ENCODE measurements at places on chromosomes 4 and X.

DNA sequence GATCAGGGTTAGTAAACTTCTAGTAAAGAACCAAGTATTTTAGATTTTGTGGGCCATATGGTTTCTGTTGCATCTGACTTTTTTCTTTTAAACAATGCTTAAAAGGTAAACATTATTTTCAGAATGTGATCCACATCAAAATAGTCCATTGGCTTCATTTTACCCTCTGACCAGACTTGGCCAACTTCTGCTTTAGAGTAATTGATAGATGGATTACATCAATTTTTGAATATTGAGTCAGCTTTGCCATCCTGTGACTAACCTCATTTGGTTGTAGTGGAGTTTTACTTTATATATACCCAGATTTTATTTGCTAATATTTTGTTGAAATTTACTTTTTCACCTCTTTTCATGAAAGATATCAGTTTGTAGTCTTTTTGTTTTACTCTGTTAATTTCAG, 559.8 kb downstream of the TLL1 start:
- DNase-seq, result no peak

DNA sequence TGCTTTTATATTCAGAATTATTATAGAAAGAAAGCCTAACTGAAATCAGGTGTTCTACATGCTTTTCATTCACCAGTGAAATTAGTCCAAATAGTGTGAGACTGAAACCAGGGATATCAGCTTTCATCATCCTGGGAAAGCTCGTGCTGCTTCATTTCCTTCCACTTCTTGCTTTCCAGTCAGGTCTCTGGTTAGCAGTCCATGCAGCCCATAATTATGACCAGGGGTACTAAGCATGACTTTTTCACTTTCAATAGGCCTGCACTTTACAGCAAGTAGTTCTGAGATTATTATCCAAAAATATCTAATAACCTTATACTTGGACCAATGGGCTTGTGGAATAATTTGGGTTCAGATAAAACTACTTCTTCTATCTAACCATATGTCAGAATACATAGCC, 673.2 kb upstream of the MAGEB2 start:
- no peak for DNase-seq

DNA sequence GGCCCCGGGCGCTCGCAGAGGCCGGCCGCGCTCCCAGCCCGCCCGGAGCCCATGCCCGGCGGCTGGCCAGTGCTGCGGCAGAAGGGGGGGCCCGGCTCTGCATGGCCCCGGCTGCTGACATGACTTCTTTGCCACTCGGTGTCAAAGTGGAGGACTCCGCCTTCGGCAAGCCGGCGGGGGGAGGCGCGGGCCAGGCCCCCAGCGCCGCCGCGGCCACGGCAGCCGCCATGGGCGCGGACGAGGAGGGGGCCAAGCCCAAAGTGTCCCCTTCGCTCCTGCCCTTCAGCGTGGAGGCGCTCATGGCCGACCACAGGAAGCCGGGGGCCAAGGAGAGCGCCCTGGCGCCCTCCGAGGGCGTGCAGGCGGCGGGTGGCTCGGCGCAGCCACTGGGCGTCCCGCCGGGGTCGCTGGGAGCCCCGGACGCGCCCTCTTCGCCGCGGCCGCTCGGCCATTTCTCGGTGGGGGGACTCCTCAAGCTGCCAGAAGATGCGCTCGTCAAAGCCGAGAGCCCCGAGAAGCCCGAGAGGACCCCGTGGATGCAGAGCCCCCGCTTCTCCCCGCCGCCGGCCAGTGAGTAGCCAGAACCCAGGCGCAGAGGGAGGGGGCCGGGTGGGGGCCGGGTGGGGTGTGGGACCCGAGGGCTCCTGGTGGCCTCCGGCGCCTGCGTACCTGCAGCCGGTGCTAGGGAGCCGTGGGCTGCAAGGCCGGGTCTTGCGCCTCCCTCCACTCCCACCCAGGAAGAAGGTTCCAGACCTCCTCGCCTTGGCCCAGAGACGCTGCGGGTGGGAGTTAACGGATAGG, 534 bp downstream of the MSX1 start:
- DNase-seq, result no peak

DNA sequence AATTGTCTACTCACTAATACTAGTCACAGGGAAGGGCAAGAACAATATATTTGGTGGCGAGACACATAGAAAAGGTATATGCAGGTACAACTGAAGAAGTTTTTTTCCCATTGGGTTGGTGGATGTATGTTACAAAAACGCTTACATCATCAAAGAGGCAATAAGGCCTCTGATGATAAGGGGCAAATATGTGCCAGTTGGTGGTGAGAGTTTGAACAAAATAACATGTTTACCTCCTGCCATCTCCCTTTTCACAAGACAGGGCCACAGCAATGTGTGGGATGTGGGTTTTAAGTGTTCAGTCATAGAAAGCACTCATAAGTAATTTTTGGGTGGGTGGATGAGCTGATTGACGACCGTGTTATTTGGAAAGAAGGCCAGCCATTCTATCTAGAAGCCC, 41.7 kb downstream of the PAGE2 start:
- no peak for DNase-seq

DNA sequence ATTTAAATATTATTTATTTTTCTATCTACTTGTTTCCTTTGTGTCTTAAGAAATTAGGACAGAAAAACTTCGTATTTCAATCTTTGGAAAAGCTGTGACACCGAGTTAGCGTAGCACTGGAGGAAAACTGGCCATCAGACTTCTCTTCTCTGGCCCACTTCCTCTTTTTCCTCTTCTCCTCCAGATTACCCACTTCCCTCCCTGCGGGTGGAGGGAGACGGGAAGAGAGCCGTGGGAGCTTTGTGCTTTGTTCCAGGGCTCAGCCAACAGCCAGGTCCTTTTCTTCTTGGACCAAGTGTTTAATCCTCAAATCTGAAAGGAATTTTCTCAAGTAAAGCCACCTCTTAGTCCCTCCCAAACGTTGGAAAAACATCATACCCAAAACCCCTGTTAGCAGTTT, 29.7 kb downstream of the OFD1 start:
- no peak for DNase-seq

DNA sequence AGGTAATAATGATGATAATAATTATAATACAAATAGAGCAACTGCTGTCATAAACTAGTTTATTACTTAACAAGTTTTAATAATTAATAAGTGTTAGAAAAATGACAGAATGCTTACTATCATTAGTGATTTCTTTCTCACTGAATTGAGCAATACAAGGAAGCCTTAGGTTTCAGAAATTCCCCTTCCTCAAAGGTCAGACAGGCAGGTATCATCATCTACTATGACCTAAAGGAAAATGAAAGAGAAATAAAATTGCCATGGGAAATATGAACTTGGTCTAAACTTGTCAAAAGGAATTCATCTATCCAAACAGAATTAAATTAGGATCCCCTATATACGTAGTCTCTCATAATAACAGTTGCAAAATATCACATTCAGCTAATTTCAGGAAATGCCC, 56.3 kb upstream of the SLC7A11 start:
- no peak for DNase-seq

- peak; percentile 57 for DNase-seq
Measured at GRCh38 chrX:68511255-68511654, 12.4 kb downstream of the YIPF6 start.

GRCh38 chr4:122010610-122011009, 58.8 kb upstream of the TRPC3 start:
- no peak for DNase-seq

- no peak for DNase-seq
Measured at GRCh38 chr4:137310593-137311490, 221.5 kb downstream of the PCDH18 start.

DNA sequence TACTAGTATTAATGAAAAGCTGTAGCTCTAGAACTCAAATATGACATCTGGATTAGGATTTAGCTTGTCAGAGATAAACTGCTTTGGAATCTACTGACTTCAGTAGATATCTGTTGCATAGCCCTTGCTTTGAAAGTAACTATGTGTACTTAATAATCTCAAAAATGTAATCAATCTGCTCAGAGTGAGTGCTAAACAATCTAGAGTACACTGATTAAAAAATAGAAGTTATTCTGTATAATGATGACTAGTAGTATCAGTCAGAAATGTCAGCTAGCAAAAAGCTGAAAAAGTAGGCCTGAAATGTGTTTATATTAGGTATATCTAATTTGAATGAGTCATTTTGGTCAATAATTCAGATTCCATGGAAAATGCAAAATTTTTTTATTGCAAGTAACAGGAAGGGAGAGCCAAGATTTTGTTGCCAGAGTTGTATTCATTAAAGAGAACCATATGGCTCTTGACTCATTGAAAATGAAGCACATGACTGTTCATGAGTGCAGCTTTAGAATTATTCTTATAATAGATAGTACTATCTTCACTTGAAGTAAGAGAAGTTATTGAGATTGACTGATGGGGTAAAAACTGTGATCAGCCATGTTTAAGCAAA, 20.0 kb downstream of the CLCN3 start:
- DNase-seq, result no peak

- DNase-seq, result no peak
Measured at GRCh38 chr4:113844369-113844768, 82.8 kb upstream of the CAMK2D start.

GRCh38 chr4:151407466-151408379, 1.3 kb upstream of the FHIP1A start:
- DNase-seq, result peak; percentile 44

DNA sequence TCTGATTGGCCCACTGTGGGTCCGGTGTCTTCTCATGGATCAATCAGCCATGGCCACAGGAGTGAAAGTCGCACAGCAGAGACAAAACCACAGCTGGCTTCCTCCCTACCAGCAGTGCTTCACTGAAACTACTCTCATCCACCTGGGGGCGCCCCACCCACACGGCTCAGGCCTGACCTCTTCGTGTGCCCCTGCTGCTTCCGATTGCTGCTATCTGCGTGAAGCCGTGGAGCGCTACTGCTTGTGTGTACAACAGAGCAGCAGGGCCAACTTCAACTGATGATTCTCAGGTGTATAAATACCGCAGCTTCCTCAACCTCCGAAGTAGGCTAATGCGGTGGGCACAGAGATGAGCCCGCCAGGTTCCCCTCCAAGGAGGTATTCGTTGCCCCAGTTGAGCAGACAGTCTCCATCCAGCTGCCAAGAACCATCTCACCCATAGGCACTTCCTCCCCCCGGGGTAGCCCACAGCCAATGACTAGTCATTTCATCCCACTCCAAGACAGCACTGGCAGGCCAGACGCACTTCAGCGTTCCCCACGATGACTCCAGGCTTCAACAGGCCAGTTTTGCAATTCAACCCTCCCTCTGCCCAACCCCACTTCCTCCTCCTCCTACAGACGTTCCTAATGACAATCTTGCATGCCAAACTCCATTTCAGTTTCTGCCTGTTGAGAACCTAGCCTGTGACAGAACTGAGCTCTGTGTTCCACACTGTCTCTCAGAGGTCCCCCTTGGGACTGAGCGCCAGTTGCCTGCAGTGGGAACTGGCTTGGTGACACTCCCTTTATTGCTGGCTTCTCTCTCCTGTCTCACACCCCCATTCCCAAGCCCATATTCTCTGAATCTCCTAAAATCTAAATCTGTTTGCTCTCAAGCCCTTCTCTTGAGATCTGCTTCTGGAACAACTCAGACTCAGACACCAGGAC, 41.3 kb upstream of the ATP6AP2 start:
- peak; percentile 80 for DNase-seq

DNA sequence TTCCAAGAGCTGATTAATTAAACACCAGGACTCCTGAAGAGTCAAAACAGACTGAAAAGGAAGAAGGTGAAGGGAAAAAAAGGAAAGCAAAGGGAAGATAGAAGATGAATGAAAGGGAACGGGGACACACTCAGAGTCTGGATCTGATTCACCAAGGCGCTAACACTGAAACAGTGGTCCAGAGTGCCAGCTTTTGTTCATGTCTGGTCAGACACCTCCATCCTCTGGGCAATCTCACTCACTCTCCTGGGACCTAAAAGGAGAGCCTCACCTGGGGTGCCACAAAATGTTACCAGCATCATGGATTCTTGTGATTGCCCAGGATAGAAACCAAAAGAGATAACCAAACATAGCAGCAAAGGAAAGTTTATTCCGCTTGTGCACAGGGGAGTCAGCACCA, 120.3 kb upstream of the AFF2 start:
- DNase-seq, result no peak

- DNase-seq, result no peak
Measured at GRCh38 chr4:150238591-150238990, 160.3 kb downstream of the DCLK2 start.

DNA sequence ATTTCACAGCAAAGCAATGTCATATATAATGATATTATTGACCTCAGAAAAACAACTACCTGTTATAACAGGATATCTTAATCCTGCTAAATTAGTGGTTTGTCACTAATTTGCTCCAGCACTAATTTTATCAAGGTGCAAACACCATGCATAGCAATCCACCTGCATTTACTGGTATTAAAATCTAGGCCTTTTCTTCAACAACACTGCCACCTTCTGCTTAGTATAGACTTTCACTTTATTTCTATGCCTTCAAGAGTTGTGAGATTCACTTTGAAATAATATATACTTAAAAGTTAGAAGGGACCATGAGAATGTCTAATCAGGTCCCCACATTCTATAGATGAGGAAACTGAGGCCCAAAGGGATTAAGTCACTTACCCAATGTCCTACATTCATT, 82.1 kb upstream of the IQCM start:
- DNase-seq, result no peak

DNA sequence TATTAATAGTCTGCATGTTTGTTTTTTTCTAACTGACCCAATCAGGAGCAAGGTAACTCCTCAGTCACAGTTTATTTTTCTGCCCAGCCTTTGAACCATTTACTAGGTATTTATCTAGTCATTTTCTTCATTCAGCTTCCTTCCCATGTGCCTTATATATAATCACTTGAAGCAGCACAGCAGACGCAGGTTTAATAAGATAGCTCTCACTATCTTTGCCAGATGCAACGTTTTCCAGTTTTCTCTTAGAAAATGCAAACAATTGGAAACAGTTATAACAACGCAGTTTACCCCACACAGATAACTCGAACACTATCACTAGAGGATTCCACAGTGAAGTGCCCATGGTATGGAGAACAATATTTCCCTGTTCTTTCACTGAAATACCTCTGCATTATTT, 56.4 kb upstream of the NFKB1 start:
- no peak for DNase-seq
